ENCODE measurements at places on chromosomes 11 and 22. TPM values are rescaled to one million over a fixed set of nuclear protein-coding genes. Genes with fewer than 3 reads are reported as not detected.

DNA sequence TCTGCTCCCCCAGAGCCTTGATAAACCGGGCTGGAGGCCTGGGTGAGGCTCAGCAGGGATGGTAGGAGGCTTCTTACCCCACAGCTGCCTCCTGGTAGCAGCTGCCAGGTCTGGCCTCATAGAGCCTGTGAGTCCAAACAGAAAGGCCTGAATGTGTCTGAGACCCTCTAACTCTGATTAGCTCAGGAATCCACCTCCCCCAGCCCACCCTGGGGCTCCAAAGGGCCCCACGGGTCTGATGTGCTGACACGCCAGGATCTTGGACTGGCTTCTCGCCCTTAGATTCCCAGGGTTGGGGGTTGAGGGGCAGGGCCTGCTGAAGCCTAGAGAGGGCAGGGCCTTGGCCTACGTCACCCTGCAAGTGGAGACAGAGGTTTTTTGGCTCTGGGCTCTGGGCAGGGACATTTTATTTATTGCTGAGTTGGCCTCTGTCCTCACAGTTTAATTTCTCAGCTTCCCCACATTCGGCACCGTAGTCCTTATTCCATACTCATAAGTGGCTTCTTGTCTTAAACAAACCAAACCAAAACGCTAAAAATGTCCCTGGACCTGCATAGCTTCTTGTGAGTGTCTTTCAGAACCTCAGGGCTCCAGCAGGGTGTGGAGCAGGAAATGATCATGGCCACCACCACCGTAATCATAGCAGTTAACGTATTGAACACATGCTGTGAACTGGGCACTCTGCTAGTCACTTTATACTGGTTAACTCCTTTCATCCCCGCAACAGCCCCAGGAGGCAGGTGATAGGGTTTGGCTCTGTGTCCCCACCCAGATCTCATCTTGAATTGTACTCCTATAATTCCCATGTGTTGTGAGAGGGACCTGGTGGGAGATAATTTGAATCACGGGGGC lies 25.1 kb downstream of the KIAA1671 start:
- no peak for DNase-seq

GRCh38 chr22:19232623-19233022 lies 54.1 kb upstream of the SLC25A1 start:
- DNase-seq: no peak

- no peak for DNase-seq
Observed at GRCh38 chr11:111091321-111091938, 154.1 kb upstream of the POU2AF2 start.

DNA sequence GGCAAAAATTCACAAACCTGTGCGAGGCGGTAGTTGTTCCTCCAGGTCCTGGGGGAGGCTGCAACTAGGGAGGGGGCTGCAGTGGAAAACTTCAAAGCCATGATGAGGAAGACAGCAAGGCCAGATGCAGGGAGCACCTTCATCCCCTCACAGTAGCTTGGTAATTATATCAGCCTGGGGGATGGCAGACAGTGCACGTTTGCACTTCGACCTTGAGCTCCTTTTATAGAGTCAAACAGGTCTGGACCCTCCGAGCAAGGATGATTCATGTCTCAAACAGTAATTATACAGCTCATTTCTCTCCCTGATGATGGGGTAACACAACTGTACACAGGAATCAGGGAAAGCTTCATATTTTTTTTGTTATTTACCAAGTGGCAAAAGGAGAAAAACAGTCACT lies at the start of gene MMP20:
Gene MMP20, minus strand, starts transcription at position 156 of the 400 bp plus-strand sequence. Its CDS starts 13 bp downstream, at position 143.
- no peak for DNase-seq

- peak; percentile 17 for DNase-seq
Observed at GRCh38 chr11:112279901-112280267, 19.2 kb upstream of the PLET1 start.

DNA sequence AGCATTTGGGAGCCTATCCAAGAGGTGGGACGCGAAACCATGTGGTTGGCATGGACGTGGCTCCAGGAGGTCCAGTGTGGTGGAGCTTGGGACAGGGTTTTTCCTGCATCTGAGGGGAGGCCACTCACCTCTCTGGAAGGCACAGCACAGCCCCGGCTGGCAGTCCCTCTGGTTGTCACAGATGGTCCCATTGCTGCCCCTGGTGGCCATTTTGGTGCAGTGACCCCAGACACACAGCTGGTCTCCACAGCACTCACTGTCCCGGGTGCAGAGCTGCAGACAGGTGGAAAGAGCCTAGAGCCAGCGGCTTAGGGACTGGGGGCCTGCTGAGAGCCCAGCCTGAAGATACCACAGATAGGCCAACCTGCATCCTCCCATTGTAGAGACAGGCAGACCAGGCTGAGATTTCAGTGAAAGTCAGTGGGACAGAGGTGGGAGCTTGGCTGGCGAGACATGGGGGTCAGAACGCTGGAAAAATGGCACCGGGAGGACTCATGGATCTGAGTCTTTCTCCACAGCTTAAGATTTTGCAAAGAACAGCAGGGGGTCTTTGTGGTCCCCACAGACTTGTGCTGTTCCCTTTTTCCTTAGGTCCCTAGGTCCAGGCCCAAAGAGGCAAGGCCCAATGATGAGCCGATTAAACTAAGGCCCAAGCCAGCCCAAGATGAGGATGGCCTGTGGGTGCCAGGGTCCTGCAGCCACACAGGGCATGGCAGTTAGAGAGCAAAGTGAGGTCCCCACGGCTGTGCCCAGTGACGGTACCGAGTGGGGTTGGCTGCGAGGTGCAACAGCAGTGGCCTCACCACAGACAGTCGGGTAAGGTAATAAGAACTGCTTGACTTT lies 41.4 kb downstream of the DKK3 start:
- DNase-seq: no peak

DNA sequence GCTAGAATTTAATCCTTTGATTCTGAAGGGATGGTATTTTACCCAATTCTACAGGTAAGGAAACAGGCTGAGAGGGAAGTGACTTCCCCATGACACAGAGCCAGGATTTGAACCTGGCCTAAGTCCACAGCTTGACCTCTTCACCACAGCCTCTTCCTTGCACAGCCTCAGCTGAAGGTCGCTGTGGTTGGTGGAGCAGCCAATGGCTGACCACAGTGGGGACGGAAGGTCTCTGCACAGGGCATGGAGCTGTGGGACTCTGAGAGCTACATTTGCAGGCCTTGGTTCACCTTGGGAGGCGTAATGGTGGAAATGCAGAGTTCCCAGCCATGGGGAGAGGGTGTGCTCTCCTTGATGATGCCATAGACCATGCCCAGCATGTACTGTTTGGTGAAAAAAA lies 295.0 kb downstream of the DDX10 start:
- DNase-seq: no peak

- DNase-seq: no peak
Observed at GRCh38 chr11:24264868-24265267, 232.0 kb upstream of the LUZP2 start.

DNA sequence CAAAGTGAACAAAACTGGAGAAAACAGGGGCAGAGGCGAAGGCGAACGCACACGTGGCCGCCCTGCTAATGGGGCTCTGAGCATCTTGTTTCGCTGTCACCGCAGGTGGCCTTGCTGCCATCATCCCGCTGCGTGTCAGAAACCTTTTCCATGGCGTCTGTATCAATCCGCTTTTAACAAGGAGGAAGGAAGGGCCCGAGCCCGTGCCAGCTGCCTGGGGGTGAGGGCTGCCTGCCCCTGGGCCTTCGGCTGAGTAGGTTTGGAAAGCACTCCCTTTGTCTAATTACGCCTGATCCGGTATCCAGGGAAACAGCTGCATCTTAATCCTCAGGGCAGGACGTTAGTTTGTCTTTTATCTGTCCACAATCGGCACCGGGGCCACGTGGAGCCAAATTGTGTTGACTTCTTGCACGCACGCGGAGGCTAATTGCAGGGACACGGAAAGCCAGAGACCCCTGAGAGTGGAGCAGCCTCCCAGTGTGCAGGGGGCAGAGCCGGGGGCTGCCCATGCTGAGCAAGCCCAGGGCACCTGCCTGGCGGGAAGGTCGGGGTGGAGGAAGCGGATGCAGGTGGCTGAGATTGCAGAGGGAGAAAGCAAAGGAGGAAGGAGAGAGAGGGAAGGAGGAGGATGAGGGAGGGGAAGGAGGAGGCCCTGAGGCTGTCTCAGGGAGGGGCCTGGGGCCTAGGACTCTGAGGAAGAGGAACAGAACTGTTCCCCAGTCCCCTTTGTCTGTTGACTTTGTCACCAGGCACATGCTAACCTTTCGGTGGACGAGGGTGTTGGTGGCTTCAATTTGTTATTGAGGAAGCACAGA lies 19.2 kb upstream of the TH start:
- DNase-seq: no peak

DNA sequence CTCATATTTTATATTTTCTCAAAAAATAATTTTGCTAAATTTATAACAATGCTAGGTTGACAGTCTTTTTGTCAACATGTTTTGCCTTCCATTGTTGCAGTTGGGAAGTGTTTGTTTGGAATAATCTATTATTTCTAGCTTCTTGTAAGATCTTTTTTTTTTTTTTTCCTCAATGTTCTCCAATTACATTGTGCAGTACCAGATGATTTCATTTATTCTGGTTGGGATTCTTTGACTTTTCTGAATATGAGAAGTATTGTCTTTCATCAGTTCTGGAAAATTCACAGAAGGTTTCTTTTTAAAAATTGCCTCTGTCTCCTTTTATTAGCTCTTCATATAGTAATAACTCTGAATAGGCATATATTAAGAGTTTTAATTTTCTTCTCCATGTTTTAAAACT lies 245.4 kb downstream of the DYNC2H1 start:
- no peak for DNase-seq

- no peak for DNase-seq
Observed at GRCh38 chr11:119759324-119759723, 30.3 kb upstream of the NECTIN1 start.

GRCh38 chr22:42922374-42923191 lies 65.5 kb upstream of the ARFGAP3 start:
- no peak for DNase-seq

Gene OR4C15
- not detected for total RNA-seq

Gene ART1
- total RNA-seq: not detected

Gene ZNRF3
- 1.5 TPM for total RNA-seq

Gene SNX15
- total RNA-seq: 24.0 TPM

Gene PKNOX2
- not detected for total RNA-seq

Gene FAM89B
- 28.5 TPM for total RNA-seq

Gene IRAG1
- total RNA-seq: 0.03 TPM

Gene NFAM1
- 0.36 TPM for total RNA-seq
